ENCODE measurements at places on chromosomes 13 and 19.

GRCh38 chr19:36008336-36008978 lies at the start of gene SYNE4:
SYNE4 (minus strand) TSS chr19:36008813; CDS start chr19:36008681, 132 bp downstream.
- no peak for DNase-seq

- DNase-seq: no peak
Observed at GRCh38 chr19:42067315-42067888, 2.6 kb downstream of the GRIK5 start.

DNA sequence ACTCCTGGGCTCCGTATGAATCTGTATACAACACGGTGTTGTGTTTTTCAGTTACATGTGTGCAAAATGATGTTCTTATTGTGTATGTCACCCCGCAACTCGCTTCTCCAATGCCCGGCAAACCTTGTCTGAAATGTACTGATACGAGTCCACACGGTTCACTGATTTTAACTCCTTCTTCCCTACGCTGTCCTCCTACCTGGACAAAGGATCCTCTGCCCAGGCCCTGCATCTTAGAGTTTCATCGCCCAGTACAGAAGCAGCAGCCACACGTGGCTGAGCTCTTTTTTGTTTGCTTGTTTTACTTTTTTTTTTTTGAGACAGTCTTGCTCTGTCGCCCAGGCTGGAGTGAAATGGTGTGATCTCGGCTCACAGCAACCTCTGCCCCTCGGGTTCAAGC lies 28.9 kb downstream of the ZFR2 start:
- DNase-seq: no peak

- DNase-seq: no peak
Observed at GRCh38 chr13:52344108-52344507, 61.9 kb downstream of the THSD1 start.

DNA sequence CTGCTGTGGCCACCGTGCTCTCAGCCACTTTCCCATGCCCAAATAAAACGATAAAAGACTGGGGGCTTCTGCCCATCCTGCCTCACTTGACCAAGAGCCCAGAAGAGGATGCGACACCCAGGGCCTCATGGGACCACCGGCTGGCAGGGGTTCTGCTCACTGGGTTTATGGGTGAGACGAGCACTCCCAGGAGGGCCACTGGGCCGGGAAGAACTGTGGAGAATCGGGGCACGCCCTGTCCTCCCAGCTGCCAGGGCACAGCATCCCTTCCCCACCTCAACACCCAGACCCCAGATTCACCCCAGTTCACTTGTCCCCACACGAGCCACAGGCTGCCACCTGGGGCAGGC lies 4.7 kb upstream of the F10 start:
- no peak for DNase-seq

GRCh38 chr13:75635101-75635827 lies 866 bp upstream of the LMO7 start:
- DNase-seq: no peak

- DNase-seq: no peak
Observed at GRCh38 chr13:66301006-66301405, 929.1 kb downstream of the PCDH9 start.

GRCh38 chr13:60758637-60759036 lies 361.6 kb downstream of the TDRD3 start:
- DNase-seq: no peak

- peak; percentile 83 for DNase-seq
Observed at GRCh38 chr13:49625392-49626079, 2.8 kb upstream of the ARL11 start.

- DNase-seq: no peak
Observed at GRCh38 chr13:93976528-93976927, 503.0 kb downstream of the DCT start.

GRCh38 chr19:44447916-44448674 lies at the start of gene ZNF229:
ZNF229 (minus strand) TSS chr19:44448472; CDS start chr19:44442847, 5,625 bp downstream.
- DNase-seq: peak; percentile 78

DNA sequence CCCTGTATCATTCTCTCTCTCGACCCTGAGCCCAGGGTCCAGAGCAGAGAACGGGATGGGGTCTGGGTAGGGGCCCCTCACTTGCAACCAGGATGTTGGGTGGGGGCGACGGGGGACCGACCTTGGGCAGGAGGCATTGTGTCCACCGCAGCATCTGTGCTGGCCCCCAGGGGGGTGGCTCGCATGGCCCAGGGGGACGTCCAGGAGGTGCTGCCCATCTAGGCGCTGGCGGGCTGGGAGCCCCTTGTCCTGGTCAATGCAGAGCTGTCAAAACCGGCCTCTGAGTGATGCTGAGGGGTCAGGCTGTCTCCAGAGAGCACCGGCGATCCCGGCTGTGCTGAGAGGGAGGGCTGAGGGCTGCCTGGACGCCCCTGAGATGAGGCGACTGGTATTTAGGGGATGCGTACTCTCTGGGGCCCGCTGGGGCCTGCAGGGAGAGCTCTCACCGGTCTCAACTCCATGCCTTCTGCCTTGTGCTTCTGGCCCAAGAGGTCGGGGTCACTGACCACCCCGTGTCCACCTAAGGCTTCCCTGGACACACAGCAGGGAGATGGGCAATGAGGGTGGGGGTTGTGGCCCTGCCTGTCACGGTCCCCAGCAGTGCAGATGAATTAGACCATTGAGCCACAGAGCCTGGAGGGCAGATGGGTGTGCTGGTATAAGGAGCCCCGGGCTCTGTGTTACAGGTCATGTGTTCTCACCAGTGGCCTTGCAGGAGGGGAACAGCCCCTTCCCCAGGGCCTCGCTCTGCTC lies 8.6 kb downstream of the RPS9 start:
- no peak for DNase-seq

- DNase-seq: peak; percentile 41
Observed at GRCh38 chr19:7748756-7749155, 1.4 kb upstream of the CD209 start.

- DNase-seq: no peak
Observed at GRCh38 chr13:89393758-89394304, 1722.7 kb downstream of the SLITRK5 start.

DNA sequence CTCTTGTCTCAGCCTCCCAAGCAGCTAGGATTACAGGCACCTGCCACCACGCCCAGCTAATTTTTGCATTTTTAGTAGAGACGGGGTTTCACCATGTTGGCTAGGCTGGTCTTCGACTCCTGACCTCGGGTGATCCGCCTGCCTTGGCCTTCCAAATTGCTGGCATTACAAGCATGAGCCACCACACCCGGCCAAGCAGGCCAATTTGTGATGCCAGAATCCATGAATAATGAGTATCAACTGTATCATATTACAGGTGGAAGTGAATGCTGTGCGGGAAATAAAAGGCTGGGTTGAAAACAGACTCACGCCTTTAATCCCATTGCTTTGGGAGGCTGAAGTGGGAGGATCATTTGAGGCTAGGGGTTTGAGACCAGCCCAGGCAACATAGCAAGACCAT lies 3.6 kb upstream of the NFILZ start:
- no peak for DNase-seq

- no peak for DNase-seq
Observed at GRCh38 chr13:90068658-90069057, 1278.8 kb upstream of the MIR17HG start.

GRCh38 chr13:98880677-98881076 lies 97.2 kb downstream of the DOCK9 start:
- no peak for DNase-seq

GRCh38 chr19:14632286-14632685 lies 42.4 kb downstream of the ADGRE3 start:
- peak; percentile 64 for DNase-seq

GRCh38 chr19:33722456-33723239 lies 74.0 kb upstream of the KCTD15 start:
- DNase-seq: no peak

- DNase-seq: peak; percentile 22
Observed at GRCh38 chr19:3942790-3943409, 10.0 kb downstream of the NMRK2 start.

- DNase-seq: peak; percentile 62
Observed at GRCh38 chr13:29914581-29914980, 64.2 kb upstream of the UBL3 start.

- DNase-seq: no peak
Observed at GRCh38 chr19:38726761-38727301, 17.4 kb downstream of the CAPN12 start.

DNA sequence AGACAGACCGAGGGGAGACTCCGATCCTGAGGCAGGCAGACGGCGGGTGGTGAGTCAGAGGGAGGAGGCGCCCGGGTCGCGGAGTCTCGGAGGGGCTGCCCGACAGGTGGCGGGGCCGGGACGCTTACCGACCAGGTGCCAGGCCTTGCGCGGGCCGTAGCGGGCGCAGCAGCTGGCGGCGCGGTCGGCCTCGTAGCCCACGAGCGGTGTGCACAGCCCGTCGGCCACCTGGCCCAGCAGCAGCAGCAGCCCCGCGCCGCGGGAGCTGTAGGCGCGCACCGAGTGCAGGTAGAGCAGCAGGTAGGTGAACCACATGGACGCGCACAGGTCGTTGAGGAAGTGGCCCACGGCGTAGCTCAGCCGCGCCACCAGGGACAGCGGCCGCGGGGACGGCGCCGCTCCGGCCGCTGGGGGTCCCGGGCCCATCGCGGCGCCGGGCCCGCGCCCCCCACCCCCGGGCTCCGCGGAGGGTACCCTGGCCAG lies 367 bp downstream of the MFSD12 start:
- peak; percentile 59 for DNase-seq

GRCh38 chr19:55559684-55560083 lies 14.3 kb upstream of the SBK3 start:
- DNase-seq: no peak

GRCh38 chr19:34457446-34457845 lies 24.1 kb upstream of the WTIP start:
- no peak for DNase-seq

DNA sequence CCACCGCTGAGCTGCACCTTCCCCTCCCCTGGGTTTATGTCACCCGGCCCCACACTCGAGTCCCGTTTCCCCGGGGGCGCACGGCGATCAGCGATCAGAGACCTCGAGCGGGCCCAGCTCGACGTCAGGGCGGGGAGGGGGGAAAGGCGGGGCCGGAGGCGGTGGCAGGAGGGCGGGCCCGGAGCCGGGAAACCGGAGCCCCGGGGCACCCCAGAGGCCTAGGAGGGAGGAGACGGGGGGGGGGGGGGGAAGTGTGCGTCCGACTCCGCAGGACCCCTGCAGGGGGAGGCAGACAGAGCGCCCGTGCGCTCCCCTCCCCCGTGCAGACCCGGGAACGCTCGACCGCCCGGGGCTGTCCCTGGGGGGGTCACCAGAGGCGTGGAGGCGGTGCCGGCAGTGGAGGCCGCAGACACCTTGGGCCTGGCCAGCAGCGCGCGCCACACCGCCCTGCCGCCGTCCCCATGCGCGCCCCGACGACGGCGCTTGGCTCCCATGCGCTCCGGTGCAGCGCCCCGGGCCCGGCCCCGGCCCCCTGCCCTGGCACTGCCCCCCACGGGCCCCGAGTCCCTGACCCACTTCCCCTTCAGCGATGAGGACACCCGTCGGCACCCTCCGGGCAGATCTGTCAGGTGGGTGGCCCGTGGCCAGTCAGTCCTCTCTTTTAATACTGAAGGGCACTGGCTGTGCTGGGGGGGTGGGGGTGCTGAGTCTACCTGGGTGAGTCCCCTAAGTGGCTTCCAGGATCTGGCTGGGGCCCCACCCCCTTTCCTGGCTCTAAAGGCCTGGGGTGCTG lies 11.8 kb downstream of the PDE4A start:
- peak; percentile 69 for DNase-seq

DNA sequence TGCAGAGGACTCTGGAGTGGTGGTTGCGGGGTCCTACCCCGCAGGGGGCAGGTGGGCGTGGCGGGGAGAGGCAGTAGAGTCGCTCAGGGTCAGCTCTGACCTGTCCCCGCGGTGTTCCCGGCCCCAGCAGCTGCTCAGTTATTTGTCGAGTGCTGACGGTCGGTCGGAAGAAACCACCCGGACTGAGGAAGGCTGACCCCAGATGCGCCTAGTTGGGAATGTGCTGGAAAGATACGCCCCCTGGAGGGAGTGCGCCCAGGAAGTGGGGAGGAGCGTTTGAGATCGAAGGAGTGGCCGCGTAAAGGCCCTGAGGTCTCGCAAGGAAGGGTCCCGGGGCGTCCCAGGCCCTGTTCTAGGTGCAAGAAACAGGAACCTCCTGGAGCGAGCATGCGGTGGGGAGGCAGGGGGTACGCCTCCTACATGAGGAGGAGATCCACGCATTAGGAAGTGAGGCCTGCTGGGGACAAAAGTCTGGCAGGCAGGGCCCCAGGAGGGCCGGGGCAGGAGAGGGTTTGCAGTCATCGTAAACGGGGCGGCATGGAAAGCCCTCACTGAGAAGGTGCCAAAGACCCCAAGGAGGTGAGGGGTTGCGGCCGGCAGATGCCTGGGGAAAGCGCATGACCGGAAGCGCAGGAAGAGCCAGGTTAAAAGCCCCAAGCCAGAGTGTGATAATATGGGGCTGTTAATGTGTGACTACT lies 9.2 kb downstream of the CCDC8 start:
- DNase-seq: peak; percentile 22

DNA sequence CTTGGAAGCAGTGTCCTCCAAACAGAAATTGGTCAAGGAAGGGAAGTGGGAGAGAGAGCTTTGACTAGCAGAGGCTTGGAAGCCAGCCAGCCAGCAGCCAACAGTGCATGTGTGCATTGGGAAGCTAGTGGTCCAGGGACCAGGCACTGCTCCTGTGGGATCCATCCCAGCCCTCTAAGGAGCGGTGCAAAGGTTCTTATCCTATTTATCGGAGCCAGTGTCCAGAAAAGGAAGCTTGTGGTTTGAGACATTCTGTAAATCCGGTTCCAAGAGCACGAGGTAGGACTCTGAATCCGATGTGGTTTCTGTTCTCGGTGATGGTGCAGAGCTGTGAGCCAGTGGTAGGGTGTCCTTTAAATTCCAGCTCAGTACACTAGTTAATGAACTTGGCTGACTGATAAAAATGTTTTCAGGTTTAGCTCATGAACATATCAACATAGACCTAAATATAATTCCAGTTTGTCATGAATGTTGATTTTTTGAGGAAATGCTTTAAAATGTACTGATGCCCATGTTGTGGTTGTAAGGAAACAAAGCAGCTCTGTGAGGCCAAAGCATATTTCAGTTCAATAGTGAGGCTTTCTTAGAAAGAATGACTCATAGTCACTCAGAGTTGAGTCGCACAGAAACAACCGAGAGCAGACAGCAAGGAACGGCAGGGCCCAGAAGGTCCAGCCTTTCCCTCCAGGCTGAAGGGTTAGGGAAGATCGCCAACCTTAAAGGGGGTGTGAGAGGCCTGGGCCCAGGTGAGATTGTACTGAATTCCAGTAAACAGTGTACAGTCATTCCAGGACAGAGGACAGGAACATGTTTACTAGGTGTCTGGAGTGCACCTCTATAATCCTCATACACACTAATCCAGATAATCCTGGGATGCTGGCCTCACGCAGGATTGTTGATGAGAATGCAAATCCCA lies 21.5 kb upstream of the GARRE1 start:
- peak; percentile 77 for DNase-seq

GRCh38 chr13:99953138-99953755 lies 18.3 kb downstream of the ZIC5 start:
- no peak for DNase-seq

GRCh38 chr13:37109051-37109678 lies 3.7 kb upstream of the CSNK1A1L start:
- DNase-seq: peak; percentile 3

GRCh38 chr13:110653851-110654250 lies 38.5 kb downstream of the NAXD start:
- DNase-seq: no peak
